ENCODE measurements at places on chromosomes 4 and X.

GRCh38 chrX:136262243-136262642 is 11.0 kb upstream of the MAP7D3 start:
- DNase-seq = no peak

- DNase-seq = no peak
These were observed 43.9 kb upstream of the KLF3 start for GRCh38 chr4:38620065-38620464.

DNA sequence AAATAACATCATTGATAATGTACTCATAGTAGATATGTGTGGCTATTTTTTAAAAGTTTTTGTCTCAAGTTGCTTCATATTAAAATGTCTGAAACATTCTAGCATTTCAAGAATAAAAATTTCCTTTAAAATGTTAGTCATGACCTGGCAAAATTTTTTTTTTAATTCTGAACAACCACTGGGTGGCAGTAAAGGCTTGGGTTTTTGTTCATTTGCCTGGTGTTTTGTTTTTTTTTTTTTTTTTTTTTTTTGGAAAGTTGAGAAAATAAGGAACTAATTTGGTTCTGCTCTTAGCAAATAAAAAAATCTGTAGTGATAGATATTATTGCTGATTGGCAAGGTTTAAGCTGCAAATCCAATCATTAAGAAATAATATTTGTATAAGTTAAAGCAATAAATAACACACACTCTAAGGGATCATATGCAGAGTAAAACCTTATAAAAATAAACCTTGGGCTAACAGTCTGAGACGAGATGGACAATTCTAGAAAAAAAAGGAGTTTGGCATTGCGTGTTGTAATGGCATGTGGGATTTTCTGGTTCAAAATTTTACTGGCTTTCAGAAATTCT is 81.4 kb downstream of the CEP44 start:
- peak; percentile 75 for DNase-seq

DNA sequence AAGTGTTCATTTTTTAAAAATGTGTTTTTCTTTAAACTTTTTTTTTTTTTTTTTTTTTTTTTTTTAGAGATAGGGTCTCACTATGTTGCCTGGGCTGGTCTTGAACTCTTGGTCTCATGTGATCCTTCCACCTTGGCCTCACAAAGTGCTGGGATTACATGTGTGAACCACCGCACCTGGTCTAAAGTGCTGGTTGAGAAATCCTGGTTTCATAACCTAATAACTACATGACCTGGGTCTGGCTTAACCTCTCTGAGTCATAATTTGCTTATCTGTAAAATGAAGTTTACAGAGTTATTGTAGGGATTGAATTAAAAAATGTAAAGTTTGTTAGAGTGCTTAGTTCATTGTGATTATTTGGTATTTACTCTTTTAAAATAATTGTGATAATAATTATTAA is 5.2 kb downstream of the HSD17B13 start:
- DNase-seq = no peak

DNA sequence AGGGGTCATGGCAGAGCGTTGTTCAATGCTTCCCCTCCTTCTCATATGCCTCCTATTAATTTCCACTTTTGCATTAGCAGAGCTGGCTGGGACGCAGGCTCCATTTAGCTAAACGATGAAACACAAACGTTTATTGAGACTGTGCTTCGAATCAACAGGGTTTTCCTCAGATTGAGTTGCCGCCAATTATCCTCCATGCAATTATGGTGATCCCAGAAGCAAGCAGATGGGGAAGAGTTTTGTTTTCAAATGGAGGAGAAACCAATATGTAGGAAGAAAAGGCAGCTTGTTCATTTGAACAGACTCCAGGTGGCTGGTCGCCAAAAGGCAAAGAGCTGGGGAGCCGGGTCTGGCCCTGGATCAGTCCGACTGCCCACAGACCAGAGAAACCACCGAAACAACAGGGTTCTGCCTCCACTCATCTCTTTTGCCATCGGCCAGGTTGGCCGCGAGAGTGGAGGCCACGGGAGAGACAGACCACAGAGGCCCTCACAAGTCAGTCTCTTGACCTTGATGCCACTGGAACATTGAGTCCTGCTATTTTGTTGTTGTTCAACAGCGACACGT is 184.8 kb downstream of the GBA3 start:
- peak; percentile 44 for DNase-seq

DNA sequence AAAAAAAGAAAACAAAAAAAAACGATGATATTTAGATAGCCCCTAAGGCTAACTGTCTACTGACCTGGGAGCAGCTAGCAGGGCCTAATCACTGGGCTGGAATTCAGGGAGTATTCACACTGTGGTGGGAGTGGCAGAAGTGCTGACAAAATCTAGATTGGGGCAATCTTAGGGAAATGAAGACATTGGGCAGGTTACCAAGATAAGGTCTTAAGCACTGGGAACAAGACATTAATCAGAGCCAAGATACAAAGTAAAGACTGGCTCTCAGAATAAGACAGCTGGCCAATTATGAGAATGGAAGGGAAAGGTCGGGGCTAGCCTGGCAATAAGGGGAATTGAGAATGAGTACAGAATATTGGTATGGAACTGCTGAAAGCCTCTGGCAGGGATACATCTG is 100.2 kb upstream of the GRIA3 start:
- DNase-seq = no peak

GRCh38 chr4:97507587-97508245 is 635.6 kb downstream of the STPG2 start:
- no peak for DNase-seq

- peak; percentile 10 for DNase-seq
These were observed 65.0 kb downstream of the ZFYVE28 start for GRCh38 chr4:2353222-2354107.

DNA sequence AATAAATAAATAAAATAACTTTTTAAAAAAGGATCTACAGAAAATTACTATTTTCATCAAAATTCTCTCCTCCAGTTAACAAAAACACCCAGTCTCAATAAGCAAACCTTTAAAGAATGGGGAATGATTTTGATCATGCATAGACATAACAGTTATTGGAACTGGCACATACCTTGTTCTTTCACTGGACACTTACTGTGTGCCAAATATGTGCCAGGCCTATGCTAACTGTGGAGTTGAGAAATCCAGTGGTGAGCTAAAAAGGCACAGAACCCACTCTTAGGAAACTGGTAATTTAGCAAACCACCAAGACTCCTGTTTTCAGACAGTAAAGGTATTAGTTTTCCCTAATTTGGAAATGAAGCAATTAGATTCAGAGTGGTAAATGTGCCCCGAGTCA is 39.1 kb downstream of the CLOCK start:
- no peak for DNase-seq

- DNase-seq = peak; percentile 7
These were observed 64.9 kb downstream of the N4BP2 start for GRCh38 chr4:40121515-40121914.

GRCh38 chr4:88195328-88196012 is 37.0 kb upstream of the ABCG2 start:
- DNase-seq = no peak

- peak; percentile 22 for DNase-seq
These were observed 447.7 kb downstream of the STIM2 start for GRCh38 chr4:27308379-27308778.
